Activated CD4-positive, alpha-beta T cell treated with anti-CD3 and anti-CD28 coated beads for 1 hour (primary cell): ENCODE measurements at places on chromosomes 4 and X.

DNA sequence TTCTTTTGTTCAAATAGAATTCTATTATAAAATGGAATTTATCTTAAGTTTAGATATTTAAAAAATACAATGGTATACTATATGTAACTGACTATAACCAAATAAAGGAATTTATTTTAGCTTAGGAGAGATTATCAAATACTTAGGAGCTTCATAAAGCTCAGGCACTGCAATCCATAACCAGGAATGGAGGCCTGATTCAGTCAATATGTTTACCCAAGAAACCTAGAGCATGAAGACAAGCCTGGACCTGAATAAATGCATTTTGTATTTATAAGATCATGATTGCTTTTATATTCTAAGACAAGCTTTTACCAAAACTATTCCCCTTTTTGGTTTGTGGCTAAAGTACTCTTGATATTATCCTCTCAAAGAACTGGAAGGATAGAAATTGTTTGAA, 742.6 kb downstream of the FAT4 start:
- no peak for DNase-seq

DNA sequence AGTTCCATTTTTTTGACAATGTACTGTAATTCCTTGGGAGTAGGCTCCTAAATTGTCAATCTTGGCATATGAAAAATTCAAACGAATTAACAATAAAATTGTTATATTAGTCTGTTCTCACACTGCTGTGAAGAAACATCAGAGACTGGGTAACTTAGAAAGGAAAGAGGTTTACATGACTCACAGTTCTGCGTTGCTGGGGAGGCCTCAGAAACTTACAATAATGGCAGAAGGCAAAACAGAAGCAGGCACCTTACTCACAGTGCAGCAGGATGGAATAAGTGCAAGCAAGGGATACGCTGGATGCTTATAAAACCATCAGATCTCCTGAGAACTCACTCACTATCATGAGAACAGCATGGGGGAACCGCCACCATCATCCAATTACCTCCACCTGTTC, 246.4 kb upstream of the TRAM1L1 start:
- DNase-seq = no peak

GRCh38 chr4:113020966-113021365, 28.5 kb upstream of the ANK2 start:
- no peak for DNase-seq

GRCh38 chr4:142550965-142551364, 295.1 kb downstream of the INPP4B start:
- no peak for DNase-seq

- DNase-seq = no peak
These were observed 6.3 kb upstream of the PPP2R2C start for GRCh38 chr4:6478546-6479220.

GRCh38 chrX:79630033-79631009, 263.2 kb upstream of the ITM2A start:
- DNase-seq = no peak

DNA sequence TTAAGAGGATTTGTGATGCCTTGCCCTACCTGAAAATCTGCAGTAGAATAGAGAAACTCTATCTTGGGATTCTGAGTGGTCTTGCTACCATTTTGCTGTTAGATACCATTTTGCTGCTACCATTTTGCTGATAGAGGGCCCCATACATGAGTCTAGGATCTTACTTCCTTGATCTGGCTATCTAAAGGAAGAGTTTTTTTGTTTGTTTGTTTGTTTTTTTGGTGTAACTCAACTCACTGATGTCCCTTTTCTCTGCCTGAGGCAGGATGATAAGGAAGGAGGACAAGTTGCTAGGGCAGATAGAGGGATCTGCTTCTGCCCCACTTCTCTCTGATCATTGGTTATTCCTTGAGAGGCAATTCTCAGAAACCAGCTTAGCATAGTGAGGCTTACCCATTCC, 31.0 kb downstream of the XK start:
- DNase-seq = no peak

DNA sequence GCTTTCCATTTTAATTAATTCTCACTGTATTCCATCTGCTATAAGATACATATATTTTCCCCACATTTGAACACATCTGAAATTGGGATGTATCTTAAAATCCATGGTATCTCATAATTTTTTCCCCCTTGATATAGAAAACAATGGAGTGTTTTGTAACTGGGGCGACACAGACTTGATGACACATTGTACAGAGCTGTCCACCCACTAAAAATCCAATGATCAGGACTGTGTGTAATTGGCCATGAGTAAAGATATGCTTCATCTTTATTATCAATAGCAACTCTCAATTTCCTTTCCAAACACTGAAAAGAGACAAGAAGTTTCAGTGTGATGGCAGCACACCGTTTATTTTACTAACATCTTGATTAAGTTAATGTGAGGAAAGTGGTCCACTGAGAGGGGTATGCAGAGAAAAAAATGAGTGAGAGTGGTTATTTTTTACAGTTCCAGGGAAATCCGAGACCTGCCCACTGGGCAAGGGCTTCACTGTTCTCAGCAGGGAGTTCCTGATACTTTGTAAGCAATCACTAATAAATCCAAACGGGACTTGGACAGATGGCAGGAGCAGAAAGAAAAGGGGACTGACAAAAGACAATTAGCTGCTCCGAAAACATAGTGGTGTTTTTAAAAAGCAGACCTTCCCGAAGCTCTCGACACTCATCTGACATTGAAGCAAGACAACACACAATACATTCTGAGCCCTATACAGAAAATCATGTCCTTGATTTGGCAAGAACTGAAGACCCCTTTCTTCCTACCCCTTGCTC, 149.4 kb downstream of the TSPAN5 start:
- DNase-seq = no peak

DNA sequence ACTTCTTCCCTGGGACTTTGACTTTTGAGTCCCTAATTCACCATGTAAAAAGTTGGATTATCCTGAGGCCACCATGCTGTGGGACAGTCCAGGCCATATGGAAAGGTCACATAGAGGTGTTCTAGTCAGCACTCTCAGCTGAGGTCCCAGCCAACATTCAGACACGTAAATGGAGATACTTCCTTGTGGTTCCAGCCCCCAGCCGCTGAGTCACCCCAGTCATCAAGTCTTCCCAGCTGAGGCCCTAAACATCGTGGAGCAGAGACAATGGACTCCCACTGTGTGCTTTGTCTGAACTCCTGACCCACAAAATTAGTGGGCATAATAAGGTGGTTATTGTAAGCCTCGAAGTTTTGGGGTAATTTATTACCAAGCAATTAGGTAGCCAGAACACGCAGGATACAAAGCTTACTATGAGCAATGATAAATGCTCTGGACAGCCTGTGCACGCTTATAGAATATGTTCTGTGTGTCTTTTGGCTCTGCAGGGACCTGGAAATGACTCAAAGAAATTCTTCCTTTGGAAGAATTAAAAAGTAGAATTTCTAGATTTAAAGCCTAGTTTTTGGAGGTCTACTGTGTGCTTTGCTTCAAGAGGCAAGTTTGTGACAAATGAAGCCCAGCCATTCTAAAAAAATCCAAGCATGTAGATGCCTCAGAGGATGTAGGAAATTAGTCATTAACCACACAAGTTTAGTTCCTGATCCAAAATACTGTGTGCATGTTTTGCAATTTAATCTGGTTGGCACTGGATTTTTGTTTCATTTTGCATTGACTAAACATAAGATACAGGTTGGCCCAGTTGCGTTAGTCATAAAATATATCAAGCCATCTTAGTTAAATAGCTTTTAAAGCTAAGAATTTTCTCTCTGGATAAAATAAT, 33.2 kb upstream of the SLC9A7 start:
- DNase-seq = no peak

GRCh38 chrX:109890910-109891502, 111.9 kb upstream of the TMEM164 start:
- peak; percentile 10 for DNase-seq

GRCh38 chr4:16646459-16646858, 252.0 kb downstream of the LDB2 start:
- no peak for DNase-seq

GRCh38 chr4:4868758-4869723, 9.6 kb downstream of the MSX1 start:
- no peak for DNase-seq

DNA sequence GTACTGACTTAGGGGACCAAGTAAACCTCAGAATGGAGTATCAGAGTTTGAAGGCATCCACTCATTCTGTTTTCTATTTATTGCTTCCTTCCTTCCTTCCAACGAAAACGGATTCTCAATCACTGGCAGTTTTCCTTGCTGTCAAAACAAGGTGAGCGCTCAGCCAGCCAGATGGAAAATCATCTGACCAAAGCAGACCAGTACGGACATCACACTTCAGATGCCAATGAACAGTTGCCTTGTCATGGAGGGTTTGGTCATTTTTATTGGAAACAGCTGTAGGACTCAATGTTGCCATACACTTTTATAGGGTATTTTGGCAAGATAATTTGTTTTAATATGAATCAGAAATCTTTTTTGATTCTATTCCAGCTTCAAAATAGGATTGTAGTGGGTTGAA, 16.6 kb downstream of the GEMIN8 start:
- no peak for DNase-seq

DNA sequence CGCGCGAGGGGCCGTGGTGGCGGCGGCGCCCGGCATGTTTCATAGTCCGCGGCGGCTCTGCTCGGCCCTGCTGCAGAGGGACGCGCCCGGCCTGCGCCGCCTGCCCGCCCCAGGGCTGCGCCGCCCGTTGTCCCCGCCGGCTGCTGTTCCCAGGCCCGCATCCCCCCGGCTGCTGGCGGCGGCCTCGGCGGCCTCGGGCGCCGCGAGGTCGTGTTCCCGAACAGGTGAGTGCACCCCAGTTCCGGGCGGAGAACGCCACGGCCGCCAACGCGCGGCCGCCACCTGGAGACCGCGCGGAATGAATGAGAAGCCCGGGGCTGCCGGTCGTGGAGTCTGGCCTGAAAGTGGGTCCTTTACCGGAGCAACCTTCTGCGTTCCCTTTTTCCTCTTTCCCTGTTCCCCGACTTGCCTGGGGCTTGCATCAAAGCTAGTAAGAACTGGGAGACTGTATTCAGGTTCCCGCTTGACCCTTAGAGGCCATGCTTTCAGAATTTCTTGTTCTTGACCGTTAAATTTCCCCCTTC, 429 bp downstream of the NOCT start:
- peak; percentile 26 for DNase-seq

GRCh38 chrX:2967998-2968909, 38.1 kb upstream of the ARSH start:
- no peak for DNase-seq

GRCh38 chr4:153159728-153160221, 44.5 kb upstream of the TRIM2 start:
- no peak for DNase-seq

- DNase-seq = no peak
These were observed 89.3 kb upstream of the MAML3 start for GRCh38 chr4:140243278-140243753.

DNA sequence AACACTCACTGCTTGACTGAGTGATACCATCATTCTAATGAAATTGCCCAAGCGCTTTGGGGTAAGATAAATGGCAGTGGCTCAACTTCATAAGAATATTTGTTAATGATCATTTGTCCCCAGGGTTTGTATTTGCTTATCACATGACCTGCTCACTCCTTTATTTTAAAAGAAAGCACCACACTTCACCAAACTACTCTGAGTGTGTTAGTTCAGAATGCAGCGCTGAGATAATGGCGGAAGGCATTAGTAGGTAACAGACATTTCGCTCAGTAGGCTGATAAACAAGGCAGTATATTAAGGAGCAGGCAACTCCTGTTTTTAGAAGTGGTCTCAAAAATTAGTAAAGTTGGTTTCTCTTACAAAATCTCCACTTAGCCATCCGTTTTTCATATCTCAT, 1.6 kb downstream of the SNX25 start:
- DNase-seq = no peak

DNA sequence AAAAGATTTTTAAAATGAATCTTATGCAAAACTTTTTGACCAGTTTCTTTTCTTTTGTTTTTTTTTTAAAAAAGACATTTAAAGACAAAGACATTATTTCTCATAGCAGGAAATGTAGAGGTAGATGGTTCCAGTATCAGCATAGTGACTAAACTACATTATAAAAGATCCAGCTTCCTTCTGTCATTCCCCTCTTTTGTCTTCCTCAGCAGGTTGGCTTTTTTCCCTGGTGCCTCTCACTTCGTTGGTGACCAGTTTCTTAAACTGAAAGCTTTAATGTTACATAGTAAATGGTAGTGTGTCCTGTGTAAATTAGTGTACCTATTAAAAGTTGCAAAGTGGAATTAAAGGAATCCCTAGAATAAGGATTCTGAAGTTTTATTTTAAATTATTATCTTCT, 36.1 kb downstream of the DCK start:
- DNase-seq = no peak

- DNase-seq = no peak
These were observed at the start of gene COL4A6 for GRCh38 chrX:108438110-108438623. TSS of gene COL4A6 (minus strand) at chrX:108438422. CDS start at chrX:108438196, 226 bp downstream.

- no peak for DNase-seq
These were observed at the start of gene ZNF185 for GRCh38 chrX:152897222-152898131. TSS of gene ZNF185 (plus strand) at chrX:152898067. CDS start at chrX:152914490, 16,423 bp downstream.

DNA sequence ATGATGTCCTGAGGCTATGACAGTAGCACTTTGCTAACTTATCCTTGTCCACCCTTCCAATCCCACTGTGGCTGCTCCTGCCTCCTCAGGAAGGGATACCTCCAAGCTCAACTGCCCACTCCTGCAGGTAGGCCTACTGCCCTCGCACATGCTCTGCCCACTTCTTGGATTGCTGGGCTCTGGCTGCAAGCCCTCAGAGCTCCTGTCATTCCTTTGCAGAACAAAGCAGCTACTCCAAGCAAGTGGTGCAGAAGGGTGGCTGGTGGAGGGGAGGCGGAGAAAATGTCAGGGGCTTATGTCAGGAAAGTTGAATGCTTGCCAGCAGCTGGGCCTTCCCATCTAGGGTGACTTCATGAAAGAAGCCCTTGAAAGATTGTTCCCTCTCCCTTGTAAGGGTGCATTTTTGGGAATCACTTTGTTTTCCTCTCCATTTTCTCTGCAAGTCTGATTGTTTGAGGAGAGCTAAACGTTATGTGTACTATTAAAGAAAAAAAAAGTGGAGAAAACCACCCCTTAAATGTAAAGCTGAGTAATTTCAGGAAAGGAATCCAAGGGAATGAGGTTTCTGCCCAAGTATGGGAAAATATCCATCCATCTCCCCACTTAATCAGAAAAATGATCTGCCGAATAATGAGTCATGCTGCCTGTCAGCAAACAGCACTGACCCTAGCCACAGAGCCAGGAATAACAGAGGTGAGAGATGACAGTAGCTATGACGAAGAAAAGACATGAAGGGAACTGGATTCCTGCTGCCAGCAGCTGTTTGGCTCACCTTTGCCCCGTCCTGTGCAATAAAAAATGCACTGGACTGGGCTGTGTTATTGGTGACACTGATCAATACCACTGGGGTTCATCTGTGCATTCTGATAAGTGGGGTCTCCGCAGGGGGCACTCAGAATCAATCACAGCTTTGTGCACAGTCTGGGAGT, 102.0 kb downstream of the RTL5 start:
- no peak for DNase-seq

- no peak for DNase-seq
These were observed 167.9 kb downstream of the SMIM20 start for GRCh38 chr4:26081795-26082498.
